ENCODE measurements at places on chromosomes 1 and 21. TPM values are rescaled to one million over a fixed set of nuclear protein-coding genes. Genes with fewer than 3 reads are reported as not detected.

Gene CLDN19
- total RNA-seq = under 0.01 TPM

Gene CSF3R
- not detected for total RNA-seq

Gene MMEL1
- total RNA-seq = under 0.01 TPM

Gene RAB3B
- total RNA-seq = 38.3 TPM

Gene CAMSAP2
- total RNA-seq = 21.7 TPM

Gene ITLN2
- total RNA-seq = 1.4 TPM

Gene CACHD1
- 2.7 TPM for total RNA-seq

Gene SERTAD4
- 12.1 TPM for total RNA-seq

Gene SLFNL1
- 0.28 TPM for total RNA-seq

Gene SMIM1
- not detected for total RNA-seq

Gene OR2L8
- not detected for total RNA-seq

Gene OR2AK2
- total RNA-seq = not detected

Gene OR2T2
- total RNA-seq = not detected

Gene GOLT1A
- not detected for total RNA-seq

Gene SLAMF6
- total RNA-seq = not detected

Gene SHC1
- 223 TPM for total RNA-seq

Gene WNT9A
- total RNA-seq = 0.38 TPM

Gene SLC45A1
- total RNA-seq = 1.4 TPM

Gene SLAMF7
- not detected for total RNA-seq

Gene PEAR1
- 9.2 TPM for total RNA-seq

Gene ZNF683
- total RNA-seq = not detected

All from regular cardiac myocyte (primary cell).